ENCODE measurements at places on chromosomes 11 and 22. TPM values are rescaled to one million over a fixed set of nuclear protein-coding genes. Genes with fewer than 3 reads are reported as not detected.

The TIRAP gene
- polyA plus RNA-seq, result 10.1 TPM

The LRRC56 gene
- 2.7 TPM for polyA plus RNA-seq

The PDE3B gene
- 6.8 TPM for polyA plus RNA-seq

The CACNA1I gene
- polyA plus RNA-seq, result 0.01 TPM

The YAP1 gene
- polyA plus RNA-seq, result 196 TPM

The POU2AF1 gene
- 1.4 TPM for polyA plus RNA-seq

The MMP10 gene
- not detected for polyA plus RNA-seq

The ZBTB16 gene
- polyA plus RNA-seq, result 1.1 TPM

The PES1 gene
- polyA plus RNA-seq, result 66.7 TPM

The VPS37C gene
- 14.0 TPM for polyA plus RNA-seq

The MRGPRE gene
- not detected for polyA plus RNA-seq

The TUB gene
- polyA plus RNA-seq, result 24.5 TPM

The GGT1 gene
- polyA plus RNA-seq, result 51.8 TPM

The MRPL11 gene
- 72.5 TPM for polyA plus RNA-seq

The KRTAP5-9 gene
- polyA plus RNA-seq, result 0.33 TPM

The PDGFB gene
- polyA plus RNA-seq, result 13.3 TPM

The KRTAP5-7 gene
- not detected for polyA plus RNA-seq

The OR8B8 gene
- polyA plus RNA-seq, result 0.03 TPM

The DSCAML1 gene
- polyA plus RNA-seq, result 2.3 TPM

The ZNF214 gene
- 11.8 TPM for polyA plus RNA-seq

The REXO2 gene
- polyA plus RNA-seq, result 113 TPM

The CBLIF gene
- not detected for polyA plus RNA-seq

The GSC2 gene
- not detected for polyA plus RNA-seq

The RAB38 gene
- polyA plus RNA-seq, result 21.7 TPM

The HOATZ gene
- polyA plus RNA-seq, result 0.22 TPM

The PGR gene
- polyA plus RNA-seq, result 0.07 TPM

The OR4C12 gene
- polyA plus RNA-seq, result not detected

The XNDC1N gene
- polyA plus RNA-seq, result 8.1 TPM

The TH gene
- polyA plus RNA-seq, result 0.74 TPM

The SLC25A45 gene
- 5.0 TPM for polyA plus RNA-seq

The TSGA10IP gene
- not detected for polyA plus RNA-seq

The CREB3L1 gene
- 13.2 TPM for polyA plus RNA-seq

The TENM4 gene
- polyA plus RNA-seq, result 22.7 TPM

The TST gene
- polyA plus RNA-seq, result 50.3 TPM

The GNAZ gene
- 4.6 TPM for polyA plus RNA-seq

The RABL2B gene
- 46.4 TPM for polyA plus RNA-seq

The MIEF1 gene
- 35.0 TPM for polyA plus RNA-seq

The WT1 gene
- polyA plus RNA-seq, result 230 TPM

The POTEH gene
- not detected for polyA plus RNA-seq

The CSNK2A3 gene
- 1.5 TPM for polyA plus RNA-seq

The SAA1 gene
- not detected for polyA plus RNA-seq

The SLC25A18 gene
- polyA plus RNA-seq, result 1.7 TPM

The ARHGAP8 gene
- 23.4 TPM for polyA plus RNA-seq

The DGAT2 gene
- 3.9 TPM for polyA plus RNA-seq

The STK33 gene
- polyA plus RNA-seq, result 25.3 TPM

The MS4A1 gene
- polyA plus RNA-seq, result 0.32 TPM

The MYO7A gene
- 2.5 TPM for polyA plus RNA-seq

The LARGE2 gene
- 17.1 TPM for polyA plus RNA-seq

The FOLR1 gene
- 57.0 TPM for polyA plus RNA-seq

The NLRP6 gene
- 0.25 TPM for polyA plus RNA-seq

Data from right renal cortex interstitium (tissue), 3 donors.